ENCODE measurements at places on chromosomes 16 and 17. TPM values are rescaled to one million over a fixed set of nuclear protein-coding genes. Genes with fewer than 3 reads are reported as not detected.
A peak's percentile ranks its signal among the peaks of the same experiment; 100 is the strongest.

GRCh38 chr17:17119533-17119932 lies 77.3 kb downstream of the MPRIP start:
- DNase-seq, result no peak

MYO15A gene
- total RNA-seq, result 2.8 TPM

RNF167 gene
- 92.9 TPM for total RNA-seq

SEPTIN12 gene
- not detected for total RNA-seq

MEAK7 gene
- total RNA-seq, result 10.8 TPM

- DNase-seq, result no peak
Measured at GRCh38 chr17:56899403-56899802, 14.4 kb downstream of the TRIM25 start.

DNA sequence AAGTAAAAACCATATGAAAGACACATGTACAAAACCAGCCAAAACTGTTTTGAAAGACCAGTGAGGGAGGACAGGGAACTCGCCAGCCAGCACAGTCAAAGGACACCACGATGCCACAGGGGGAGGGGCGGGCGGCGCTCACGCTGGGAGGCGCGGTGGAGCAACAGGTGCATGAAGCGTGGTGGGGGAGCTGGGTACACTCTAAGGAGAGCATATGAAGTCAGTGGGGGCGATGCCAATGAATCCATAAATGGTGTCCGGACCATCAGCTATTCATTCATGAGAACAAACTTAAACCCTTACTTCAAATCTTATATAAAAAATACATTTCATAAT lies 101.0 kb upstream of the DNAH17 start:
- peak; percentile 57 for DNase-seq

DNA sequence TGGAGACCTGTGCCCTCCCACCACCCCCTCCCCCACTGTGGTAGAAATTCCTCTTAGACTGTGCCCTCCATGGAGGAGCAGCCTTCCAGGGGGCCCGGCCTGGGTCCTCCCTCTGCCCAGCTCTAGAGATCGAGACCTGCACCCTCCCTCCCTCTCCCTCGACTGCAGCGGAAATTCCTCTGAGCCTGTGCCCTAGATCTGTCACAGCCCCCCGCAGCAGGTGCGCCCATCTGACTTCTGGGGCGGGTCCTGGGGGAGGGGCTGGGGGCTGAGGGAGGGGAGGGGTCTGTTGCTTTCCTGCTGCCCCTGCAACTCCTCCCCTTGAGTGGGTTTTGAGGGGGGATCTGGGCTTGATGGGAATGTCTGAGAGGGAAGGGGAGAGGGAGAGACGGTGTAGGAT lies 177.8 kb upstream of the GSE1 start:
- no peak for DNase-seq

GRCh38 chr17:62895320-62896301 lies 70.4 kb upstream of the TANC2 start:
- DNase-seq, result no peak

Data from upper lobe of right lung (tissue), 1 donor.